NCI-H1930 (cell line): ENCODE measurements at places on chromosomes 6 and 20.

DNA sequence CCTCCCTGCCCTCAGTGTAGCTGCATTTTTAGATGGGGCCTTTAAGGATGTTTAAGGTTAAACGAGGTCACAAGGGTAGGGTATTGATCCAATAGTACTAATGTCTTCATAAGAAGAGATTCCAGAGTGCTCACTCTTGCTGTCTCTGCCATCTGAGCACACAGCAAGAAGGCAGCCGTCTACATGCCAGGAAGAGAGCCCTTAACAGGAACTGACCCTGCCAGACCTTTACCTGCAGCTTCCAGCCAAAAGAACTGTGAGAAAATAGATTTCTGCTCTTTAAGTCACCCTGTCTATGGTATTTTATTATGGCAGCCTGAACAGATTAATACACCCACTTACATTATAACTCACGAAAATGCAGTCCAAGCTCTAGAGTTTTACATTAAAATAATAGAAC is 685.3 kb upstream of the MARCKS start:
- DNase-seq = no peak

DNA sequence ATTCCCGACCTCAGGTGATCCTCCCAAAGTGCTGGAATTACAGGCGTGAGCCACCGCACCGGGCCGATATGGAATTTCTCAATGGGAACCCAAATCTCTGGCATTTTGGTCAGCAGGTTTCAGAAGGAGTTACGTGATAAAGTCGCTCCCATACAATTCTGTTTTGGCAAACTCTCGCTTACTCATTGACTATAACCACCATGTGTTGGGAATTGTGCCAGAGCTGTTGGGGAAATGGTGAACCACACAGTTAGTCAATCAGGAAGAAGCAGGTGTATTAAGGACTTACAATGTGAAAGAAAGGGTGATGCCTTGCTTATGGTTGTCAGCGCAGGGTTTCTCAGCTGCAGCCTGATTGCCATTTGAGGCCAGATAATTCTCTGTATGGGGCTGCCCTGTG is 410.5 kb downstream of the QKI start:
- DNase-seq = no peak

GRCh38 chr20:17571153-17571527 is 1.3 kb downstream of the DSTN start:
- no peak for DNase-seq

- no peak for DNase-seq
Observed at GRCh38 chr6:11007715-11008608, 36.1 kb downstream of the ELOVL2 start.

GRCh38 chr6:3314176-3314575 is 55.4 kb downstream of the PSMG4 start:
- no peak for DNase-seq

DNA sequence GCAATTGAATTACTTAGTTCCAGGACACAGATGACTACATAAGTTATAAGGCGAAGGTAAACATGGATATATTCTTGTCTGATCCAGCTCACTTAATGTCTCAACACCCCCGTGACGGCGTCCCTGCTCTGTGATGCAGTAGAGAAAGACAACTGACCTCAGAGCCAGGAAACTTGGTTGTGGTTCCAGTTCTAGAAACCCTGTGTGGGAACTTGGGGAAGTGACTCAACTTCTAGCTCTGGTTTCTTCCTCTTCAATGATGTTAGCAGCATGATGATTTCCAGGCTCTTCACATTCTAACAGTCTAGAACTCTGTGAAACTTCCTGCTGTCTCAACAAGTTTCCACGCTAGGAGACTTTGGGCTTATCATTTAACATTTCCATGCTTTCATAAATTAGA is 18.4 kb downstream of the LAMA4 start:
- no peak for DNase-seq
